Small intestine (tissue), 16 donors: ENCODE measurements at places on chromosomes 1 and 21. TPM values are rescaled to one million over a fixed set of nuclear protein-coding genes. Genes with fewer than 3 reads are reported as not detected.
A peak's percentile ranks its signal among the peaks of the same experiment; 100 is the strongest.

The GPR37L1 gene
- polyA plus RNA-seq: 0.22 TPM

DNA sequence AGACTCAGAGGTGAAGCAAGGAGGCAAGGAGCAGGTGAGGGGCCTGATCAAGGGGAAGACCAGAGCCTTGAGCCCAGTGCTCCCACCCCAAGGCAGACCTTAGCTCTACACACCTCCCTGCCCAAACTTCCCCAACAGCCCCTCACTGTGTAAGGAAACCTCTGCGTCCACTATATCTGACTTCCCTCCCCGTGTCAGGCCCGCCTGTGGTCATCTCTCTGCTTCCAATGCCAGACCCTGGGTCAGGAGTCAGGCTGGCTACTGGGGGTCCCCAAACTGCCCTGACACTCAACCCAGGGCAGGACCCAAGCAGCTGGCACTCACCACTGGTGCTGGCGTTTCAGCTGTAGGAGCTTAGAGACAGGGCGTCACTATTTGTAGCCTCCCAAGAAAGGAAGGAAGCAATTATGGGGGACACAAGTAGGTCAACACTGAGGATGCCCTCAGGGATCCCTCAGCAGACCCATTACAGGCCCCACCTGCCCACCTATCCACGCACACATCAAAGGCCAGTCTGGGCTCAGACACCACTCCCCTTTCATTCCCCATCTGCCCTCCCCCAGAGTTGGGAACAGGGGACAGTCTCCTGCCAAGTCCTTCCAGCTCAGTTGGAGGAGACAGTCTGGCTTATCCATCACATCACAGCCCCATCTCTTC, 811 bp upstream of the S100A3 start:
- H3K36me3 ChIP-seq: no peaks in the 10 kb centered on the region
- no peaks in the 10 kb centered on the region for H3K27me3 ChIP-seq
- H3K27ac ChIP-seq: no peak overlapping the region
- no peak for DNase-seq

DNA sequence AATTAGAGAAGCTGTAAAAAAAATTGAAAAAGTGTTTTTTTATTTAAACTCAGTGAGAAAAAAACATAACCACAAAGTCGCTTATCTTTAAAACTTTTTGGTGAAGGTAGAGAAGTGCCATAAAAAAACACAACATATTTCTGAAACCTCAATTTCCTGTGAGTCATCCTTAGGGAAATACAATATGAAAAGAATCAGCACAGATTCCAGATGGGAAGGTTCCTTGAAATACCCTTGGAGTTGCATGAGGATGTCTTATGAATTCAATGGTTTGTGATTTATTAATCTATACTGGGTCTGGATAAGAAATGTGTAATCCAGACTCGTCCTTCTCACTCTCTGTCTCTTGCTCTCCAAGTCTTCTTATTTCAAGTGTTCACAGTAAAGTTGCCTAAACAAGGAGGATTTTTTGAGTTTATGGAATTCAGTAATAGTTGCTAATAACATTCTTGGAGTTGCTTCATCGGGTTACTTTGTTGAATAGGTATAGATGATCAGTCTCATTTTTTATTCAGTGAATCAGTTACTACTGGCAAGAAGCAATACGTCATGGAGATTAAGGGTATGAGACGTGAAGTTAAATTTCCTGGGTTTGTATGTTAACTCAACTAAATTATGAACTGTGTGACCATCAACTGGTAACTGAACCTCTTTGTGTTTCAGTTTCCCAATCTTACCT, 191.4 kb downstream of the KCNK2 start:
- no peak overlapping the region for H3K4me3 ChIP-seq
- no peak for DNase-seq

DNA sequence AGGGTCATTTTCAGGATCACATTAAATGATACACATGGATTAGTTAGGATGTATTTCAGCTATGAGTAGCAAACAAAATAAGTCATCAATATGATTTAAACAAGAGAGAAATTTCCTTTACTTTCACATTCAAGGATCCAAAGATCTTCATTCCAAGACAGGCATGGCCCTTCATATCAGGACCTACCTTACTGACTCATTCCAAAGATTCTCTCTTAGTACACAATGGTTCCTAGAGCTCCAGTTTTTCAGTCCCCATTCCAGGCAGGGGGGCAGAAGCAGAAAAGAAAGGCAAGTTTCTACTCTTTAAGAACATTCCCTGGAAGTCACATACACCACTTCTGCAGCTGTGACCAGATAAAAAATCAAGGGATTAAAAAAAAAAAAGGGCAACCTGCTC, 23.7 kb downstream of the RGS2 start:
- no peak for DNase-seq
- H3K4me1 ChIP-seq: no peaks in the 10 kb centered on the region
- no peaks in the 10 kb centered on the region for H3K27me3 ChIP-seq
- H3K4me3 ChIP-seq: no peak overlapping the region

The OR2L8 gene
- polyA plus RNA-seq: not detected

The LIPI gene
- not detected for polyA plus RNA-seq

DNA sequence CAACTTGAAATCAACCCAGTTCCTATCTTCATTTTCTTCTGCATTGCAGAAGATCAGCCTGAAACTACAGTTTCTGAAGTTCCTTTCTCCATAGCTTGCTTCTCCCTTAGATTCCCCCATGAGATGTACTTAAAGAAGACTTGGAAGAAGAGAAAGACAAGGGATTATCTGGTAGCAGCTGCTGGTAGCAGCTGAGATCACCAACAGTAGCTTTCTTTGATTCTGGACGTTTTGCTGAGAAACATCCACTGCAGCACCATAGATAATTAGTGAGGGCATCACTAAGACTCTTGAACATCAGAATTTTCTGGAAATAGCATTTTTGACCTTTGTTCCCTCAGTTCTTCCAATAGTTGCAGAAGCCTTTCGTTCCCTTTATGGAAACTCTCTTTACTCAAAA, 465 bp upstream of the CFHR3 start:
- H3K4me1 ChIP-seq: no peaks in the 10 kb centered on the region
- H3K36me3 ChIP-seq: no peaks in the 10 kb centered on the region
- H3K27me3 ChIP-seq: no peaks in the 10 kb centered on the region
- DNase-seq: no peak
- no peak overlapping the region for H3K4me3 ChIP-seq

The FLVCR1 gene
- polyA plus RNA-seq: 4.4 TPM

The SLC22A15 gene
- polyA plus RNA-seq: 2.6 TPM

The KIF26B gene
- polyA plus RNA-seq: not detected

GRCh38 chr1:247385283-247385682, 30.7 kb upstream of the NLRP3 start:
- no peak overlapping the region for H3K27ac ChIP-seq
- no peaks in the 10 kb centered on the region for H3K36me3 ChIP-seq
- DNase-seq: no peak
- no peaks in the 10 kb centered on the region for H3K27me3 ChIP-seq
- no peak overlapping the region for H3K4me3 ChIP-seq

DNA sequence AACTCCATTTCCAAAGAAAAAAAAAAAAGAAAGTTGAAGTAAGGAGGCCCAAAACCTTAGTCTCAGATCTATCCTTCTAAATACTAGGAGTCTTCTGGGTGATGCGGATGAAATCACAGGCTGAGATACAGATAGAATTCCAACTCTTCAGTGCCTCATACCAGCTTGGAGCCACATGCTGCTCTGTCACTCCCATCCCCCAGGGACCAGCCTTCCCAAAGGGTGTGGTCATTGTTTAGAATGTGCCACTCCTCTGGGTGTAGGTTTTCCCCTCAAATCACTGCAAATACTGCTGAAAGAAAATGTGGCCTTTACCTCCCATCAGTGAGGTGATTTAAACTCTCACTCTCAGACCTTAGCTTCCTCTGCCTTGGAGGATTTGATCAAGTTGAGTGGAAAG, 112.9 kb downstream of the CDC7 start:
- no peak overlapping the region for H3K4me3 ChIP-seq
- no peak overlapping the region for H3K27ac ChIP-seq
- H3K36me3 ChIP-seq: no peaks in the 10 kb centered on the region

The TRIM67 gene
- not detected for polyA plus RNA-seq

- no peak overlapping the region for H3K4me3 ChIP-seq
- peaks cover 3% of the 10 kb centered on the region for H3K4me1 ChIP-seq
- no peaks in the 10 kb centered on the region for H3K36me3 ChIP-seq
These were observed 28.9 kb upstream of the DMRTB1 start for GRCh38 chr1:53430261-53430660.

The PRMT6 gene
- 12.1 TPM for polyA plus RNA-seq

GRCh38 chr1:116711263-116711840, 42.9 kb upstream of the CD2 start:
- H3K36me3 ChIP-seq: no peaks in the 10 kb centered on the region
- H3K4me1 ChIP-seq: no peaks in the 10 kb centered on the region
- H3K4me3 ChIP-seq: no peak overlapping the region
- no peak overlapping the region for H3K27ac ChIP-seq

- peaks cover 12% of the 10 kb centered on the region for H3K4me1 ChIP-seq
- DNase-seq: peak; percentile 90
- peak within 1 kb of the TSS; percentile 19 for H3K4me3 ChIP-seq
- H3K27ac ChIP-seq: peak within 1 kb of the TSS; percentile 56
These were observed at the start of gene APOBEC4 for GRCh38 chr1:183652547-183653461. Gene APOBEC4, minus strand, starts transcription at chr1:183653316. Its CDS starts 4,535 bp downstream, at chr1:183648781.

DNA sequence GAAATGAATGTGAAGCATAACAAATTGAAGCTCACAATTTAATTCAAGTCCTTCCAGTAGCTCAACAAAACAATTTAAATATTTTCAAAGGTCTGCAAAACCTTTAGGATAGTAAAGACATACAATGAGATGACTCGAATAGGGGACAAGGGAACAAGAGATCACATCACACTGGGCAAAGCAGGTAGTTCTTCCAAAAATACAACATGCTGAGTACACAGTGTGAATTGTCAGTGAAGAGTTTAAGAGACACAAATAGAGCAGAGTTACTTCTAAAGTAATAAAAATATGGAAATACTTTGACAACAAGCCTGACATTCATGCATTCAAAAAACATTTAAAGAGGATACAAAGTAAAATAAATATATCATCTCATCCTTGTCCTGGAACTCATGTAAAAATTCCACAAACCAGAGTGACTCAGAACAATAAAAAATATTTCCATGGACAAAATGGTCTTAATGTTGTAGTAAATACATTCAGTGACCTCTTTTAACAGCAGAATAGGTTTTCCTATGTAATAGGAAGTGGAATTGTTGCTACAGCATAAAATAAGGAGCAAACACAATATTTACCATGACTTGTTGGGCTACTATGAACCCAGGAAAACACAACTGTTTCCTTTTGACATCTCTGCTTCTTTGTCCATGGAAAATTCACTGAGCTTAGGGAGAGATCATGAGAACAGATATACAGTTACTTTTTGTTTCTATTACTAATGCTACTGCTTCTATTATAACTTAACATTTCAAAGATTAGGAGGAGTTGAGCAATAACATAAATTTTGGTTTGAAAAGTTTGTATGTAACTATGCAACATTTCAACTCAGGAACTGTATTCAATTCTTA, 83.7 kb upstream of the BCL10 start:
- no peak for DNase-seq
- peak overlapping the region; percentile 21 for H3K27ac ChIP-seq
- no peaks in the 10 kb centered on the region for H3K36me3 ChIP-seq
- H3K4me1 ChIP-seq: no peaks in the 10 kb centered on the region
- H3K4me3 ChIP-seq: no peak overlapping the region

DNA sequence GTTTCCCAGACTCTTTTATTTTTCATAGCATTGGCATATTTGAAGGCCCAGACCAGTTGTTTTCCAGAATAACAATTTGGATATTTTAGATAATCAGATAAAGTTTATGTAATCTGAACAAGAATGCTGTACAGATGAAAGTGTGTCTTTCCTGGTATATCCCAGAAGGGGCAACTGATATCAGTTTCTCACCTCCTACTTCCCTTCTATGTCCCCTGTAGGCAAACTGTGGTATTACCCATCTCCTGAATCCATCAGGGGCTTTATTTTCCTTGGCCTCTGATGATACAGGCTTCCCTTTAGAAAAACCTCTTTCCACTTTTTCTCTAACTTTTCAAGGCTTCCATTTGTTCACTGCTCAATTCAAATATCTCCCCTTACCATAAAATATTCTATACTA, 87.5 kb upstream of the RGS1 start:
- no peaks in the 10 kb centered on the region for H3K36me3 ChIP-seq
- H3K27me3 ChIP-seq: no peaks in the 10 kb centered on the region
- no peak overlapping the region for H3K4me3 ChIP-seq
- H3K4me1 ChIP-seq: no peaks in the 10 kb centered on the region

DNA sequence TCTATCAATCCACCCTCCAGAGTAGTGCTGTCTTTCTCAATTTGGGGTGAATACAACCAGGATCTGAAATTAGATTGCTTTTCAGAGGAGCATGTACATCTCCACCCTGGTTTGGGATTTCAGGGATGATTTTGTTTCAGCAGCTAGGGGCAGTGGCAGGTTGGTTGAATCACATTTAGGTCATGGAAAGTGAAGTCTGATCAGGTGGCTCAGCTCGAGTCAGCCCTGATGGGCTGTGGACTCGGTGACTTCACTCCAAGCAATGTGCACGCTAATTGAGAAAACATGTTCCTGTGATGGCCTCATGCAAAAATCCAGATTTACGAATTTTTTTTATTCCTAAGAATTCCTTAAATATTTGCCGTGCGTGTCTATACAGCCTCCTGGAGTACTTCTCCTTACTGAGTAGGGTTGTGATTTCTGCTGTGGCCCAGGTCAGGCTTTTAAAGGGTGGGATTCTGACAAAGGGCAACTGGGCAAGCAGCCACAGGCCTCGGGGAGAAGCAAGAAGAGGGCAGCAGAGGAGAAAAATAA, 7.5 kb downstream of the NGF start:
- H3K4me1 ChIP-seq: no peaks in the 10 kb centered on the region
- no peak overlapping the region for H3K27ac ChIP-seq
- DNase-seq: no peak

GRCh38 chr1:242731446-242731845, 206.9 kb upstream of the PLD5 start:
- H3K27me3 ChIP-seq: no peaks in the 10 kb centered on the region
- H3K27ac ChIP-seq: no peak overlapping the region
- no peaks in the 10 kb centered on the region for H3K4me1 ChIP-seq
- no peak overlapping the region for H3K4me3 ChIP-seq
- DNase-seq: no peak

DNA sequence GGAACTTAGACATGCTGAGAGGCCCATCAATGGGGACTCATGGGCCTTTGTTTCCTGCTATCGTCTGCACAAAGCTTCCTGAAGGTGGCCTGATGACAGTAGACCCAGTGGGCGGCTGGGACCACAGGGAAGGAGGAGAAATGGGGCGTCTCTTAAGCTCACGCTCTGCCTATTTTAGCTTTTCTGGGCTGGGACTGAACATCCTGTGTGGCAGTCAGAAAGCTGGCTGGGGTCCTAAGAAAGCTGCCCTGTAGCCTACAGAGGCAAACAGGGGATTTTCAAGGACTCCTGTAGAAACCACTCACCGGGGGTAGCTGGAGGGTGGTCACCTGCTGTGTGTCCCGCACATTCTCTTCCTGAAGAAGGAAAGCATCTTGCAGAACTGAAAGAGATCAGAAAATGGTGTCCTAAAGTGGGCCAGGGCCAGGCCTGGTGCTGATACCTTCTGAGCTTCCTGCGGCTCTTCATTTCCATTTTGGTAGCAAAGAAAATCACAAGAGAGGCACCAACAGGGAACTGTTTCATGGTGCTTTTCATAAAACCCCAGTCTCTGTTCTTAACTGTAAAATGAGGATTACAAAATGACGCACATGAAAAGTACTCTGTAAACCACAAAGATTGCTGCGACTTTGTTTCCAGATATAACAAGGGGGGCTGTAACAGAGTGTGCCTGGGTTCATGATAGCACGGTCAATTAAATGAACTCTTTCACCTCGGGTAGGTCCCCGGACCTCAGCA, 8.6 kb downstream of the ZNF496 start:
- no peaks in the 10 kb centered on the region for H3K4me1 ChIP-seq
- peaks cover 6% of the 10 kb centered on the region for H3K36me3 ChIP-seq
- no peak overlapping the region for H3K27ac ChIP-seq
- no peak for DNase-seq

- peaks cover 14% of the 10 kb centered on the region for H3K27me3 ChIP-seq
- H3K4me3 ChIP-seq: peak overlapping the region; percentile 70
- H3K27ac ChIP-seq: peak overlapping the region; percentile 25
- H3K36me3 ChIP-seq: peaks cover 12% of the 10 kb centered on the region
These were observed 1.5 kb upstream of the COL16A1 start for GRCh38 chr1:31705080-31705866.
